ENCODE measurements at places on chromosomes 7 and 10.

DNA sequence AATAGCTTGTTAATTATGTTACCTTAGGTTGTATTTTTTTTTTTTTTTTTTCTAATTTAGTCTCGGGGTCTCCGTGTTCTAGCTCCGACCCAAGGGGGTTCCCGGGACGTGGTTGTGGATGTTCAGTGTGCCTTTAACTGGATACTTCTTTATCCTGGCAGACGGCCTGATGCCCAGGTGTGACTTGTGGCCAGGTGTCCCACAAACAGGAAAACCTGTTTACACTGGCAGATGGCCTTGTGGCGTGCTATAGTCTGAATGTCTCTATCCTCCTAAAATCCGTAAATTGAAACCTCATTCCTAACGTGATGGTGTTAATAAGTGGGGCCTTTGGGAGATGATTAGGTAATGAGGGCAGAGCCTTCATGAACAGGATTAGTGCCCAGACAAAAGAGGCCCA lies 546.4 kb upstream of the C7orf33 start:
- DNase-seq, result no peak

GRCh38 chr7:3937146-3937545 lies 636.1 kb downstream of the SDK1 start:
- no peak for DNase-seq

- no peak for DNase-seq
Measured at GRCh38 chr7:41190581-41190980, 512.3 kb downstream of the INHBA start.

GRCh38 chr7:16727736-16728135 lies 25.8 kb upstream of the TSPAN13 start:
- no peak for DNase-seq

DNA sequence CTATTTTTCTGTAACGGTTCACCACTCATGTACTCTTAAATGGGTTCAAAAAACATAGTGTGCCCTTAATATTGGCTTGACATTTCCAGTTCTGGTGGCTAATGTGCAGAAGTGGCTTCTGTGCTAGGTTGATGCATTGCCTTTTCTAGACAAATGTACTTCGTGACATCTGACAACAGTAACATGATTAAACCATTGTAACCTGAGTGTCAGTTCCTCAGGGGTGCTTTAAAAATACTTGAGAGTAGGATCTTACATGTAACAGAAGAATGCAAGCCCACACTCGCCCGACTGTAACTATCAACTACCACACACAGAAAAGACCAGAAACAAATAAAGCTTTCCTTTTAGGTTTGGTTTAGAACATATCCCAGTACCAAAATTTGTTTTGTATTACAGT lies 393.4 kb upstream of the NFE2L3 start:
- DNase-seq, result no peak

DNA sequence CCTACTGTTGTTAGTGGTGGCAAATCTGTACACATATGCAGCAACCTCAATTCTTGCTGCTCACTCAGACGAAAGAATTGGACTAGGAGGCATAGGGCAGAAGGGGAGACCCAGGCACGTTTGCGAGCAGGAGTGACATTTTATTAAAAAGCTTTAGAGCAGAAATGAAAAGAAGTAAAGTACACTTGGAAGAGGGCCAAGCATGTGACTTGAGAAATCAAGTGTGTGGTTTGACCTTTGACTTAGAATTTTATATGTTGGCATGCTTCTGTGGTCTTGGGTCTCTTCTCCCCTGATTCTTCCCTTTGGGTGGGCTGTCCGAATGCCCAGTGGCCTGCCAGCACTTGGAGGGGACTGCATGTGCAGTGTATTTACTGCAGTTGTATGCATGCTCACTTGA lies 205.5 kb upstream of the SEMA3D start:
- DNase-seq, result no peak

DNA sequence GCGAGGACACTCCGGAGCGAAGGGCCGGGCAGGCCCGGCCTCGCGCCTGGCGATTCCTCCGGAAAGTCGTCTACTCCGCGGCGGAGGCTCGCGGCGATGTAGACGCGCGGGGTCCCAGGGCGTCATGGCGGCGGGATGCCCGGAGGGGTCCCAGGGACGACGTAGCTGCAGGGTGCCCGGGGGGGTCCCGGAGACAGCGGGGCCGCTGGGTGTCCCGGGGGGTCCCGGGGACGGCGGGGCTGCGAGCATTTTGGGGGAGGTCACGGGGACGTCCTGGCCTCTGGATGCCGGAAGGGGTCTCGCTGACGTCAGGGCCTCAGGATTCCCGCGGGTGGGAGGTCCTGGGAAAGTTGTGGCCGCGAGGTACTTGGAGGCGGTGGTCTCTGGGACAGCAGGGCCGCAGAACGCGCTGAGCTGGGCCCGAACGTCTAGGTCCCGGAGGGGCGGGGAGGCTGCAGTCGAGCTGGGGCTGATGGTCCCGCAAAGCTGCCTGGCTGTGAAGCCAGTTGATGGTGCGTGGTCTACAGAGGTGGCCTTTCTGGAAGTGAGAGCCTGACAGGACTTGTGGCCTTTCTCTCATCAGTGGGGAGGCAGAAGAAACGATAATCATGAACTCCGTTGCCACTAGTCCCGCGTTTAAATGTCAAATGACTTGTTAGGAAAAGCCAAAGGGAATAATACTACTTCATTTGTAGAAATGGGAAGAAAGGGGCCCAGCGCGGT lies 637 bp downstream of the HSPA14 start:
- no peak for DNase-seq

DNA sequence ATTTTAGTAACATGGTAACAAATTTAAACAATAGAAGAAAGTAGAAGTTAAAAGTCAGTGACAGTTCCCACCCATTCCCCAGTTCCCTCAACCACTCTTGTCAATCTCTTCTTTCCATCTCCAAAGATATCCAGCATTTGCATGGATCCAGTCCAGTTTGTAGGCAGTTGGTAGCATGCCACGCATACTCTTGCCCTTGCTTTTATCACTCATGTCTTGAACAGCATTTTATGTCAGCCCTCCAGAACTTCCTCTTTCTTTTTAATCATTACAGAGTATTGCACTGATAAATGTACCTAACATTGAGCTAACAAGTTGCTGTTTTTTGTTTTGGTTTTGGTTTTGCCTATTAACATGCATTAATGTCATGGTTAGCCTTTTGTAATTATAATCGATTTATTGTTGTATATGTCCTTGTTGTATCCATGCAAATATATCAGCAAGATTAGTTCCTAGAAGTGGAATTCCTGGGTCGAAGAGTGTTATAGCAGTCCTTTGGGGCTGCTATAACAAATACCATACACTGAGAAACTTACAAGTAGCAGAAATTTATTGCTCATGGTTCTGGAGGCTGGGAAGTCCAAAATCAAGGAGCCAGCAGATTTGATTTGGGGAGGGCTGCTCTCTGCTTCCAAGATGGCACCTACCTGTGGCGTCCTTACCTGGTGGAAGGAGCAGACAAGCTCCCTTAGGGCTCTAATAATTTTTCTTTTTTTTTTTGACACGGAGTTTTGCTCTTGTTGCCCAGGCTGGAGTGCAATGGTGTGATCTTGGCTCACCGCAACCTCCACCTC lies 25.7 kb downstream of the CHST3 start:
- no peak for DNase-seq

GRCh38 chr7:88091988-88092675 lies 127.7 kb downstream of the SRI start:
- no peak for DNase-seq

GRCh38 chr7:134903073-134903790 lies 83.1 kb upstream of the AGBL3 start:
- DNase-seq, result no peak

GRCh38 chr7:42522227-42522991 lies 285.4 kb upstream of the GLI3 start:
- no peak for DNase-seq

DNA sequence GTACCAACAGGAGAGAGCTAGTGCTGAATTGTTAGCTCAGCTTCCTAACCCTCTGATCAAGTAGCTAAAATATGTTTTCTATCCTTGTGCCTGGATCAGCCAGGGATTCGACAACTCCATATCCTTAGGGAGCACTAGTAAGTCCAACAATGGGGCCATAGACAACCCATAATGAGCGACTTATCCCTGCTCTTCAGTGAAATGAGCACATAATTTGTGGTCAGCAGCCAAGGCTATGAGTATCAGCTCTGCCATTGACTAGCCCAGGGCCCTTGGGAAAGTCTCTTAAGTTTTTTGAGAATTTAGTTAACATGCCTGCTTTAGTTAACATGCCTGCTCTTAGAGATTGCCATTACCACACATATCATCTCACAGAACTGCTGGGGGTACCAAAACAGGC lies 39.3 kb downstream of the COL1A2 start:
- no peak for DNase-seq

GRCh38 chr7:15755061-15755460 lies 68.6 kb upstream of the MEOX2 start:
- no peak for DNase-seq

GRCh38 chr10:96556003-96556402 lies 30.8 kb downstream of the TM9SF3 start:
- DNase-seq, result no peak

DNA sequence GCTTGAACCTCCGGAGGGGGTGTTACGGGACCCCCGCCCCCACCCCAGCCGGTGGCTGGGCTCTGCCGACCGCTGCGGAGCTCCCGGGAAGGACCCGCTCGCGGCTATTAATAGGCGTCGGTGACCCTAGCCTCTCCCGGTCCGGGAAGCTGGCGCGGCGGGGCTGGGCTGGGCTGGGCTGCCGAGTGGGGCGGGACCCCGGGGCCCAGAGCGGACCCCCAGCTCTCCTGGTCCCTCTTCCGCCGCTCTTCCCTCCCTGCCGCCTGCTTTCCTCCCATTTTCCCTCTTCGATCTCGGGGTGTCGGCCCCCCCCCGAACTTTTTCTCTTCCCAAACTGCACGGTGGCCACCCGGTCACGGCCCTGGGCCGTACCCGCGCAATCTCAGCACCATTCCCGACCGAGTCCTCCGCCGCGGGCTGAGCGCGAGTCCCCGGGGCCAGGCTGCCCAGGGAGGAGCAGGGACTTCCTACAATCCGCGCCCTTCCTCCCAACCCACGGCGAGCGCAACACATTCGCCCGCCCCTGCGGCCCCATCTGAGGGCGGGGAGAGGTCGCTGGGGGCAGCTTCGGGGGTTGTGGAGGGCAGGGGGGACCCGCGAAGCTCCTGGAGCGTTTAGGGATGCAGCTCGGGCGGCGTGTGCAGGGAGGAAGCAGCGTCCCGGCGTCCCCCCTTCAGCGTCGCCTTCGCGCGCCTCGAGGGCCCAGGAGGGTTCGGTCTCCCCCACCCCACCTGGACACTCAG lies 3.1 kb upstream of the ELFN1 start:
- DNase-seq, result no peak

- DNase-seq, result no peak
Measured at GRCh38 chr10:132506711-132507408, 30.7 kb upstream of the INPP5A start.

DNA sequence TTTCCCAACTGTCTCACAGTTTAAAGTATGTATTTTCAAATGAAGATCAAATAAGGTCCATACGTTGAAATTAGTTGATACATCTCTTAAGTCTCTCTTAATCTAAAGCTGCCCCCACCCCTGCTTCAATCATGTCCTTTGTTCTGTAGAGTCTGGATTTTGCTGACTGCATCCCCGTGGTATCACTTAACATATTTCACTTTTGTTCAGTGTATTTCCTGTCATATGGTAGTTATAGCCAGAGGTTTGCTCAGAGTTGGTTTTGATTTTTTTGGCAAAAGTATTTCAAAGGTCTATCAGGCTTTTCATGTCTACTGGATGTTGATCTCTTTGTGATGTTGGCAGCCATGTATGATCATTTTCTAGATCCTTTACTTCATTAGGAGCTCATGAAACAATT lies 54.4 kb upstream of the ARID5B start:
- DNase-seq, result no peak

- DNase-seq, result no peak
Measured at GRCh38 chr10:127029061-127029460, 123.8 kb downstream of the DOCK1 start.

DNA sequence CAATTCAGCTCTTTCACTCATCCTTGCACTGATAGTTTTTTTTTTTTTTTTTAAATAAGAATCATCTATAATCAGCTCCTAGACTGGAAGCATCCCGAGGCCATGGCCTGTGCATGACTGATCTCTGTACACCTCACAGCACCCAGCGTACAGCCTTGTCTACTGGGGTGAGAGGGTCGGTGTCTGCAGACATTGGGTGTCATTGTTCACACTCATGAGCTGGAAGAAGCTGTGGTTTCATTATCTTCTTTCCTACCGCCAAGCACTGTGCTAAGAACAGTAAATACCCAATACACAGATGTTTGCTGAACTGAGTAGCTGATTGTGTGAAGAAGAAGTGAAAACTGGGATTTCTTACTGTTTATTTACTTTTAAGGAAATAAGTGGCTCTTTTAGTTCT lies 123.6 kb downstream of the CLEC2L start:
- DNase-seq, result no peak

GRCh38 chr7:154767821-154768415 lies 235.0 kb downstream of the PAXIP1 start:
- no peak for DNase-seq

DNA sequence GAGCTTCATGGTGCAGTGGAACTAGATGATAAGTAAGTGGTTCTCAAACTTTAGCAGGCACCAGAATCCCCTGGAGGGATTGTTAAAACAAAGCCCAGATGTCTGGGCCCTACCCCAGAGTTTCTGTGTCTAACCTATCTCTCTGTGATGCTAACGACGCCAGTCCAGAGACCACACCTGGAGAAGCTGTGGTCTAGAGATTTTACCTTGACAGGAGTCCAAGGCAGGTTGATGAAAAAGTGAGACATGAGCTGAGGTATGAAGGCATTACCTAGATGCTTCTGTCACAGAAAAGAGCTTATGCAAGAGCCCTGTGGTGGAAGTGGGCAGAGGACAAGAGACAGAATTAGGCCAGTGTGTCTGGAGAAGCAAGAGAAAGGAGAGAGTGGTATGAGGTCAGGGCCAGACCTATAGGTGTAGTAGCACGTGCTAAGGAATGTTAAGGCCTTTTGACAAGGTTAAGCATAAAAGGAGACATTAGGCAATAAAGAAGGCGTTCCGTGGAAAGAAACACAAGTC lies 184.3 kb upstream of the TCF7L2 start:
- DNase-seq, result no peak

GRCh38 chr7:101124376-101125056 lies 2.4 kb upstream of the SERPINE1 start:
- peak; percentile 59 for DNase-seq

- DNase-seq, result no peak
Measured at GRCh38 chr10:33323721-33324120, 10.7 kb downstream of the NRP1 start.
